Testis (tissue), 5 donors: ENCODE measurements at places on chromosomes 16 and 17.

- no peak for DNase-seq
Observed at GRCh38 chr17:75979705-75980187, 706 bp downstream of the TEN1 start.

DNA sequence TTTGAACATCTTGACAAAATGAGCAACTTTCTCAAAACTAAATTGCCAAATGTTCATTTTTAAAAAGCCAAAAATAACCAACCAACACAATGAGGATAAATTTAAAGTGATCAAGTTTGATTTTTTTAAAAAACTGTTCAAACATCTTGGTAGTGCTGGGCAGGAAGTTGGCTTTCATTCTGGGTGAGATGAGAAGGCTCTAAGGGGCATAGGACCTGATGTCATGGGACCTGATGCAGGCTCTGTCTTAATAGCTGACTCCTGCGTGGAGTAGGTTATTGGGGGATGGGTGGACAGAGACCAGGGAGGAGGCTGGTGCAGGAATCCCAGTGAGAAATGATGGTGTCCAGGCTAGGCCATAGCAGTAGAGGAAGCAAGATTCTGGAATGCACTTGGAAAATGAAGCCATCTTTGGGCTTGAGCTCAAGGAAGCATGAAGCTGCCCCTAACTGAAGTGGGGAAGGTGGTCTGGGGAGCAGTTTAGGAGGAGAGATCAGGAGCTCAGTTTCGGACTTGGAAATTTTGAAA is 20.4 kb downstream of the NLRC5 start:
- DNase-seq = no peak

GRCh38 chr16:13907431-13907830 is 12.5 kb upstream of the ERCC4 start:
- no peak for DNase-seq

GRCh38 chr17:81906476-81907218 is 4.6 kb downstream of the PCYT2 start:
- no peak for DNase-seq

DNA sequence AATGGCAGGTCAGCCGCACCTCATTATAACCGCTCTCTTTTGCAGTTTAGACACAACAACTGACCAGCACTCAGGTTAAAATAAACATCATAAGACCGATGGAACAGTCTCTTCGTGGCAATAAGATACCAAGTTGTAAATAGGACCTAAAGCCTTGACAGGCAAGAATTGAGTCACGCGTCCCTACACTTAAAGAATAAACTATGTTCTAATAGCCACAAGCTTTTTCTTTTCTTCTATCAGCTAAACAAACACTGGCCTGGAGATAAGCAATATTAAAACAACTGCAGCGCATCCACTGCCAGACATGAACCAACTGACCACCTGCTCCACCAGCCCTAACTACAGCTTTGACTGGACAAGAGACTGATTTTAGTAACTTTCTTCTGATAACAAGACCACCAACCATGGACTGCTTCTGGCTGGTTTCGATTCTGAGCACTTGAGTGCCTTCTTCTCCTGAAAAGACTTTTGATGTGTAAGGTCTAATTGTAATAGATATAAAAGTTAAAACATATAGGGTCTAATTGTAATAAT is 17.5 kb downstream of the SLFN12L start:
- DNase-seq = no peak

GRCh38 chr17:59963738-59964481 is 630 bp downstream of the RNFT1 start:
- DNase-seq = peak; percentile 69

- no peak for DNase-seq
Observed at GRCh38 chr17:74512036-74512435, 19.2 kb downstream of the CD300LB start.

DNA sequence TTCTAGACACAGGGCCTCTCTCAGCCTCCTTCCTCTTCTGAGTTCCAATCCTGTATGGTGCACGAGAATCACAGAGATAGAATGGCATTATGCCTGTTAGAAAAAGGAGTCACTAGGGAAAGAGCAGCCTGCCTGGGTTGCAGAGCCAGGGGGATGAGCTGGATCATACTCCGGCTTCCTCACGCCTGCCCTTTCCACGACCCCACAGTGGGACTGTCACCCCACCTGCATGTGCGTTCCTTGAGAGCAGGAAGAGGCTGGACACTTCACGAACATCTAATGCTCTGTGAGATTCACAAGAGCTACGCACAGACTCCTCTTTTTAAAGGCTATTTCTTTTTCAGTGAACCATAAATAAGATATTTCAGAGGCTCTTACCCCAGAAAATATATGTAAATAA is 54.8 kb downstream of the N4BP1 start:
- no peak for DNase-seq

DNA sequence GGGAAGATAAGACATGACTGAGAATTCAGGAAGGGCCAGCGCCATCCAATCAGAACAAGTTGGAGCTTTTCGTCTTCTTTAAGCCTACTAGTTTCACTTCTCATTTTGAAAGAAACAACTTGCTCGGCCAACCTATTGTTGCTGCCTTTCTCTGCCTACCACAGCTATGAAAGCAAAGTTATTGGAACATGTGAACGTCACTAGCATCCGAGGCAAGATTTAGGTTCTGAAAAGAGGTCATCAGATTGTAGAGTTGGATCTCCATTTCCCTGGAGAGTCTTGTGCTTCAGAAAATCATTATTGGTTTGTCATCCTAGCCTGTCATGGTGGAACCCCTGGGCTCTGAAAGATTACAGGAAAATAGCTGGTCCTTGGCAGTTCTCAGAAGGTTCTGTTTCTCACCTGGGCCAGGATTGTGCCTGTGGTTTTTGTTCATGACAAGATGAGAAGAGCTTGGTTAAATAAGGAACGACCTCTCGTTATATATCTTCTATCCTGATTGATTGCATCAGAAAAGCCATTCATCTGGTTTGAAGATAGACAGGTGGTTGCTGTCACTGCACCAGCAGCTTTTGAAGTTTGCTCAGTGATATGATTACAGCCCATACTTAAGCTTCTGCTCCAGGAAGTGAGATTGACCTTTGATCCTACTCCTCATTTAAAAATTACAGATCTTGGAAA is 25.3 kb downstream of the CDH13 start:
- DNase-seq = no peak

GRCh38 chr17:47636273-47637030 is 13.3 kb upstream of the KPNB1 start:
- DNase-seq = no peak

- no peak for DNase-seq
Observed at GRCh38 chr16:19722981-19723380, 4.9 kb downstream of the IQCK start.

GRCh38 chr17:55666806-55667205 is 55.9 kb downstream of the TMEM100 start:
- DNase-seq = no peak

DNA sequence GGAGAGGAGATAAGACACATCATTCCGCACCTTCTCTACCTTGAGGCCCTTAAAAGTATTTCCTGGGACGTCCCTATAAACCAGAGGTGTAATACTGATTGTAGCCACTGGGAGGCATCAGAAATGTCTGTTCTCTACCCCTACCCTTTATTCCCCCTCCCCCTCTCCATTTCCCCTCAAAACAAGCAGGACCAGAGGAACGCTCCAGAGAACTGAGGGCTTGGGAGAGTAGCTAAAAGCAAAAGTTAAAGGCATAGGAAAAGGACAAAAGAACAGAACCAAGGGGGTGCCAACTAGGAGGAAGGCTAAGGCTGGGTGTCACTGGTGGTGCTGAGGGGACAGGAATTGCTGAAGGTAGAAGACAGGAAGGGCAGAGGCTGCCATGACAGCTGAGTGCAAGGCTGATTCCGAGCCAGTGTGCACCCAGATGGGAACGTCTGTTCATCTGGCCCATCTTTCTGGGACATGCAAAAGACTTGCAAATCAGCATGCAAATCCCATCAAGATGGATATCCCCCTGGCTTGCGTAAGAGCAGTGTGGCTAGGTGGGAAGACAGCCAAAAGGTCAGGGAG is 6.7 kb downstream of the CAMTA2 start:
- DNase-seq = no peak

DNA sequence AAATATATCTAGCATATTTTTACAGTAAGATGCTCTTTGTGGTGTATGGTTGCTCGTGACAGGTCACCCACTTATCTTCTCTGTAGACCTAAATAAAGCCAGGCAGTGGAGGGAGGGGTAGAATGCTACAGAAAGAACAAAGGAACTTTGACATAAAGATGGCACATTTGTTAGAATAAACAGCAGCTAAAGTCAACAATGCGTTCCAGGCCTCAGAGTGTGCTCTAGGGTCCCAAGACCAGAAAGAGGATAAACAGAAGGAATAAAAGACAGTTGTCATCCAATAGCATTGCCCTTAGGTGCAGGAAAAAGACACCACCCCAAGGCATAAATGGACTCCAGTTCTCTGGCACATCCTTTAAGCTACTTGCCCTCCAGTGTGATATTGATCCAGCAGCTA is 523.0 kb upstream of the CDH11 start:
- DNase-seq = no peak

DNA sequence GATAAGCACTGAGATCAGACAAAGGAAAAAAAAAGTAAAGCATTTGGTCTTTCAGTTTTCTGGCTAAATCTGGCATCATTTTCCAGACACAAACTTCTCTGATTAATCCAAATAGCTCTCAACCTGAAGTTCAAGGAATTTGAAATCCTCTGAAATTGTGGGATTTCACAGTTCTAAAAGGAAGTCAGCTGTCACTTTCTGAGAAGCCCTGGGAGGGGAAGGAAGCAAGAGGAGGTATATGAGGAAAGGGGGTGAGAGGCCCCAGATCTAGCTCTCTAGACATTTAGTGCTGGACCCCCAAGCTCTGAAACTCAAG is 17.5 kb upstream of the HOXB9 start:
- DNase-seq = no peak

- peak; percentile 76 for DNase-seq
Observed at GRCh38 chr16:83903751-83904150, 4.8 kb downstream of the MLYCD start.

- peak; percentile 39 for DNase-seq
Observed at GRCh38 chr17:30336369-30337171, 2.7 kb upstream of the TMIGD1 start.

DNA sequence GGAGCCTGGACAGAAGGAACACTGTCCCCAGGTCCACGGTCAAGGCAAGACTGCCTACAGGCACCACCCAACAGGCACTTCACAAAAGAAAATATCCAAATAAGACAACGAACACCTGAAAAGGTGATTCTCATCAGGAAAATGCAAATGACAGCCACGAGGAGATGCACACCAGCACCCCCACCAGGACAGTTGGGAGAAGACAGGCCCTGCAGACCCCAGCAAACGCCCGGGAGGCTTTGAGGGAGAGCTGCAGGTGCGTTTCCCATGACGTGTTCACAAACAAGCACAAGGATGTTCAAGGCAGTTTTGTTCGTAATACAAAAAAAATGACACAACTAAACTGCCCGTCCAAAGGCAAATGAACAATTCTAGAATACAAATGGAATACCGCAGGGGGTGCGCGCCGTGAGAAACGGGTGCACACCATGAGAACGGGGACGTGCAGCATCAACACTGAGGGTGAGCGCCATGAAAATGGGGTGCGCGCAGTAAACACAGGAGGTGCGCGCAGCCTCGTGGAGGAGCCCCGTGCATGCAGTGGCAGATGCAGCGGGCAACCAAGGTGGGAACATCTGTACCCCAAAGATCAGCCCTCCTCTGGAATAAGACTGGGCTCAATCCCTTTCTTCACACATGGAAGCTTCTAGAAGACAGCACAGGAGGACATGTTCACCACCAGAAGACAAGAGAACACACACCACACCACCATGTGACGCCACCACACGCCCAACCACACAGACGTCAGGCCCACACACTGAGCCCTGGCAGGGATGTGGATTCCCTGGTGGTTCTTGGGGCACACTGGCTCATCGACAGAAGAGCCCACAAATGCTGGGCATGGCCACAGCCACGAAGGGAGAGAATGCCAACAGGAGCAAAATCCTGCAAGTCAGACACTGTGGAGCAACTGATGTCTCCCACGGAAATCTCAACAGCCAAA is 91.2 kb downstream of the ZNF778 start:
- no peak for DNase-seq

DNA sequence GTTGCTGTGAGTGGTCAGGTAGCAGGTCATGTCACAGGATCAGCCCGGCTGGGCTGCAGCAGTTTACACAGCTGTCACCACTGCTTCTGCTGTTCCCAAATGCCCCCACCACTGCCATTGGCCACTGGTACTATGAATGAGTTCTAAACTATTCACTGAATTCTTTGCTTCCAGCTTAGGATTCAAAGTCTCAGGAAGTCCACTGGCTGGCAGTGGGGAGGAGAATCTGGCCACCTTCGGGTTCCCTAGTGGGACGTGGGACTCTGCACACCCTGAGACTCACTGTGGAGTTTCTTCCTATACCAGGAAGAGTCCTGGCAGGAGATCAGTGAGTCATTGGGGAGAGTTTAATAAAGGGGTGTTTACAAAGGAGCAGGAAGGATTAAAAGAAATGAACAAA is 6.9 kb downstream of the MT1X start:
- no peak for DNase-seq

DNA sequence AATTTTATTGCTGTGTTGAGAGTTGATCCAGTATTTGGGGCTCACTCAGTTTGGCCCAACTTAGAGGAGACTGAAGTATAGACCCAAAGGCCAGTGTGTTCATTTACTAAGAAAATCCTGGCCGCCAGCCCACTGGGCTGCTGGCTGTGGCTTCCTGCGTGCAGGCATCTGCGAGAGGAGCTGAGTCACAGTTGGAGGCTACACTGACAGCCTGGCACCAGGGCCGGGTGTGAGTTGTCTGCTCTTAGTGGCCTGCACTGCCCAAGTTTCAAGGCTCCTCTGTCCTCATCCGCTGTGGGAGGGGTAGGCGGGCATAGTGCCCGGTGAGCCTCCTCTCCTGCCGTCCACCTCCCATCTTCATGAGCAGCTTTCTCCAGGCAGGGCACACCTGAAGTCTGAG is 54.2 kb downstream of the PLD6 start:
- DNase-seq = peak; percentile 72

DNA sequence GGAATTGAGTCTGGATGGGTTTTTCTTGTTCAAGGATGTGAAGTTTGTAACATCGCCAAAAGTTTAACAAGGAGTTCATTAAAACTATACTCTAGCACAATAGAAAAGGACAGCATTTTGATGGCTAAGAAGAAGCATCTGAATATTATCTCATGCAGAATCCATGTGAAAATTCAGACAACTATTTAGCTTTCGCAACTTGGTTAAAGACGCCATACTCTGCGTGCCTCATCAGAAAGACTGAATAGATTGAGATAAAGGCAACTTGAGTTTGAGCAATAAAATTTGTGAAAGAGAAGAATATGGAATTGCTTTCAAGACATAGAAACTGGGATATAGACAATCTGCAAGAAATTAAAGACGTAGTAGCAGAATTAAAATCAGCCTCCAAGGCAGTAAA is 151.1 kb upstream of the MYOCD start:
- DNase-seq = no peak

DNA sequence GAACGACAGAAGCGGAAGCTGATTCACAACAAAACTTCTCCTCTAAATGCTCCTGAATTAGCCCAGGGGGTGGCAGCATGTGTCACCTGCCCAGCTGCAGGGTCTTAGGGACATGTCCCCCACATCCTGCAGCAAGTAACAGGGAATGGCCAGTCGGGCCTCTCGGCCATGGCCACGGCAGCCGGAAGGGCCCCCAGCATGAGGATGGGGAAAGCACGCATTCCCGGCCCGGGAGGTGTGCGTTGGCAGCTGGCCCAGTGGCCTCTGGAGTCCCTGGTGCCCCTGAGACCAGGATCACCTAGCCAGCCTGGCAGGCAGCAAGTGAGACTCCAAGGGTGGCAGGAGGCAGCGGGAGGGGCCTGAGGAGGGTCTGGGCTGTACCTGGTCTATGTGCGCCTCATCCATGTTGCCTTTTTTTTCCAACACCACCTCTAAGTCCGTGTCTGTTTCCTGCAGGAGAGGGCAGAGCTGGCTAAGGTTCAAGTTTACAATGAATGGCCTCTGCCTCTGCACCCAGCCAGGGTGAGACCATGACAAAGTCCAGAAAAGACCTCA is 7.0 kb downstream of the KNOP1 start:
- DNase-seq = no peak
